CD4-positive, alpha-beta memory T cell (primary cell): ENCODE measurements at places on chromosomes 16 and 17.

DNA sequence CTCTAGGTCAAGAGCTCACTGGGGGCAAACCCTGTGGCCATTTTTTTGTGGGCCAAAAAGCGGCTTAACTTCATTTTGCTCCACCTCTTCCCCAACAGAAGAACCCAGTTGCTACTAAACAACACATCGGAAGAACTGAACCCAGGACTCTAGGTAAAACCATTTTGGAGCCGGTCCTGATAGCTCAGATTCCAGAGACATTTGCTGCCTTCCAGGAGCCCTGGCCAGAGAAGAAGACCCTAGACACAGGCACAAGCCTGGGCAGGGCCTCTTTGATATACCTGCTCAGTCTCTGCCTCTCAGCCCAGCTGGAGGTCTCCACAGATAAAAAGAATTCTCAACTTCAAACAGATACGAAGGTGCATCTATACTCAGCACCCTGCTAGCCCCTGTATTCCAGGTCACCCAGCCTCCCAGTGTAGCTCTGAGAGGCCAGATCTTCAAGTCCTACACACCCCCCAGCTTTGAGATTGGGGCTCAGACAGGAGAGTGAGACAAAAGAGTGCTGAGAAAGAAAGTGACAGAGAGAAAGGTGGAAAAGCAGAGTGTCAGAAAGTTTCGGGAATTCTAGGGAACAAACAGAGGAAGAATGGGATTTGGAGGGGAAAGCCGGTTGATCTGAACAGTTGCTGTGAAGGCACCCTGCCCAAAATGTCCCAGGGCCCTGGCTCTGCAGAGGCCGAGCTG, 6.6 kb upstream of the HOXB9 start:
- DNase-seq = no peak

GRCh38 chr16:7148606-7149005, 184.0 kb upstream of the RBFOX1 start:
- no peak for DNase-seq

DNA sequence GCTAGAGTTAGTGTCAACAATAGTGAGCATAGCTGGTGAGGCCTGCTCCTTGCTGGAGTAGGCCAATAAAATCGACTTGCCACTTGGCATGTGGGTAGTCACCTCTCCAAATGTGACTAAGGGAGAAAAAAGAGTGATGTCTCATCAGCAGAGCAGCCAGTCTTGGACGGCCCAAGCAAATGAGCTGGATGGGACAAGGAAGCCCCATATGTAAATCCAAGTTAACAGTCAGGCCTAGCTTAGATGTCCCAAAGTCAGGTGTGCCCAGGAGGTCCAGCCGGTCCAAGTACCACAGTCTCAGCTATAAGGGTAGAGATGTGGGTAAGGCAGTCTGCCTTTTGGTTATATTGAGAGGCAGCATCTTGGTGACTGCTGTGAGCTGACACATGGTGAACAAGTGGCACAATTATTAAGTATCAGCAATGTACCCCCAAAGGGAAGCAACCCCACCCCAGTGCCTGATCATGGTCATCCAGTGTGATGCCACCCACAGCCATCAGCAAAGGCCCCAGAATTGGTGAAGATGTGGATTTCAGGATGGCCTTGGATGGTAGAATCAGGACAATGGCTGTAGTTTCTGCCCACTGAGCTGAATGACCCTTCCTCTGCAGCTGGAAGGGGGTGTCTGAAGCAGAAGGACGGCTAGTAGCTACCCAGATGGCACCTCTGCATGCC, 83.4 kb downstream of the TNFRSF13B start:
- DNase-seq = no peak

- DNase-seq = peak; percentile 82
These were observed 14.9 kb downstream of the SPATA32 start for GRCh38 chr17:45246861-45247428.

DNA sequence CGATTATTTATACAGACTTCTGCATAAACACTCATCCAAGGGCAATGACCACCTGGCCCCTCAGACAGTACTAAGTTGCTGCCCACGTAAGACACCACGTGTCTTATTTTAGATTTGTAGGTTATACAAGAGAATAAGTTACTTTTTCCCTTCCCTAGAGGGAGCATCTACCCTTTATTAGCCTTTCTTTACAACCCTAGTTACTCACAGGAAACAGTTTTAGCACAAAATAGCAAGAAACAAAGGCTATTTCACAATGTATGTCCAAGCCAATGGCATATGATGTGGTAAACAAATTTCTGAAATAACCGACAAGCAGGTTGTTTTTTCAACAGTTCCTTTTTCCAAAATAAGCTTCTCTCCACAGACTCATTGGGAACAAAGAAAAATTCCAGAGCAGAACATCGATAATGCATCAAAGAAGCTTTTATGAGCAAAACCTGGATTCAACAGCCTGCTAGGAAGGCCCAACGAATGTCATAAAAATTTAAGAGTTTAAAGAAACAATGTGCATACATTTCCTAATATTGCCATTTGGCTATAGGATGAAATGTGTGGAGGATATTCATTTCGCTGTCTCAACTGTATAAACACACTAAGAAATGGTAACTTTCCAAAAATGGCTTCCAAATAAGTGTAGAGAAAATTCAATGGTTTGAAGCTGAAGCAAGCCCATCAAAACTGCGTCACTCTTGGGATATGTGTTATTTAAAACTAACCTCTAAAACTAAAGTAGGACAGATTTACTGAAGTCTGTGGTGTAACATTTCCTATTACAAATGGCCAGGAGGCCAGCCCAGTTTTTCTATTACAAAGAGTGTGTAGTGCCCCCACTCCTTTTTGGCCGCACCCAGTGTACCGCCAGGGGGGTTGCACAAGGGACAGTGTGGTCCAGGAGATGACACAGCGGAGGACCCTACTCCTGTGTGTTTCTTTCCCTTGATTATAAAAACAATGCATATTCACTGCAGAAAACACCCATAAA, 50.4 kb upstream of the ERN1 start:
- no peak for DNase-seq

DNA sequence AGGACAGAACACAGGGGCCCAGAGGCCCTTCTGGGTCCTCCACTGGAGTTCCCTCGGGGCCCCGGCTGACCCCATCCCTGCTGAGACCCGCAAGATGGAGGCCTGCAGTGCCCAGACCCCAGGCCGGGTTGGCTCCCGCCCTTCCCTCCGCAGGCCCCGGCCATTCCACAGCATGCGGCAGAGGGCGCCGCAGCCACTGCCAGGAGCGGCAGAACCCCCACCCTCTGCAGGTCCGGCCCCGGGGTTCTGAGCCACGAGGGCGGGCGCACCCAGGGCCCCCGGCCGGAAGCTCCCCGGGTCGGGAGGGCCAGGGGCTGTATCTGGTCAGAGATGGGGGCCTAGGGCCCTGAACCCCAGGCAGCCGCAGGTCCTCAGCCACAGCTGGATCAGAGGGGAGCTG, 2.4 kb upstream of the PERCC1 start:
- no peak for DNase-seq

DNA sequence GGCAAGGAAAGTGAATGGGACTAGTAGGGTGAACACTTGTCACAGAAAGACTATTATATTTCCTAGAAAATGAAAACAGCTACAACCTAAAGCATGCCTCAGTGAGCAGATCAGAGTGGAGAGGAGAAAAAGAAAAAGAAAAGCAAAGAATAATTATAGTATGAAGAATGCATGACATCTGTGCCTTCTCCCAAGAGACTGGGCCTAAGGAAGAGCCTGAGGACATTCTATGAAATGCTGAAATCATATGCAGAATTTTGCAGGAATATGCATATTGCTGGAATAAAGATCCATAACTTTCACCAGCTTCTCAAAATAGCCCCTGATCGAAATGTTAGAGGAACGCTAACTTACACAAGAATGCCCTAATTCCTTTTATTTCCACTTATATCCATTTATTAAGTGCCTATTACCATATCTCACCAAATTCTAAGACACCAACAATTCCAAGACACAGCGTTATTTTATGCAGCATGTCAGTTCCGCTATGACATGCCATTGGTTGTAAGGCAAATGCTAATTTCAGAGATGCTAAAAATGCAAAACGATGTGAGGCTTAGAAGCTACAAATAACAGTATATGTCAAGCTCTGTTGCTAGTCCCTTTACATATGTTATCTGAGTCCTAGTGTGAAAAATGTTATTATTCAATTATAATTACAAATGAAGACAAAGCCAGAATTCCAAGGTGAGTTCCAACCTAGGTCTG, 171.0 kb downstream of the SLC39A11 start:
- no peak for DNase-seq

- no peak for DNase-seq
These were observed at the start of gene IRX6 for GRCh38 chr16:55323637-55324271. IRX6 (plus strand) TSS chr16:55324203; CDS start chr16:55325092, 889 bp downstream.

- no peak for DNase-seq
These were observed 6.5 kb downstream of the LGALS3BP start for GRCh38 chr17:78973196-78973595.

DNA sequence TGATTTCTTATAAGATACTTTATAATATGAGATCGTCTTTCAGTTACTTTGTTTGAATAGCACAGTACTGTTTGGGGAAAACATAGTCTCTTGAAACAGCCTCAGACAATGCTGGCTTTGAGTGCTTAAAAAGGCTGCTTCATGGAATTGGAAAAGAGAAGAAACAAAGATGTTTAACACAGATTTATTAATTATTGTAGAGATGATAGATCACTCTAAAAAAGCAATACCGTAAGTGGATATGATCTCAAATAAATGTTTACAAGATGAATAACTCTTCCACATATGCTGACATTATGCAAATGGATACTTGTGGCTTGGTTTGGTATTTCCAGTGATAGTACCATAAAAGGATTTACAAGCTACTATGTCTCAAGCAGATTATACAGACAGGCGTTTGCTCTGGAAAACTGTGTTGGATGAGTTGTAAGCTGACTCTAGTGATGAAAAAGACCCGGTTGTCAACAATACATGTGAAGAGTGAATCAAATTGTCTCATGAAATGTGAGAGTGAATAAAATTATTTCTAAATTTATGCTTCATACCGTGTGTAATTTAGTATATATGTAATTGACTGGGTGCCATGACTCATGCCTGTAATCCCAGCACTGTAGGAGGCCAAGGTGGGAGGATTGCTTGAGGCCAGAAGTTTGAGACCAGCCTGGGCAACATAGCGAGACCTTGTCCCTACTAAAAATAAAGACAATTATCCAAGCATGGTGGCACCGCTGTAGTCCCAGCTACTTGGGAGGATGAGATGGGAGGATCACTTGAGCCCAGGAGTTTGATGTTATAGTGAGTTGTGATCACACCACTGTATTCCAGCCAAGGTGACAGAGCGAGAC, 105.4 kb downstream of the FTO start:
- no peak for DNase-seq

DNA sequence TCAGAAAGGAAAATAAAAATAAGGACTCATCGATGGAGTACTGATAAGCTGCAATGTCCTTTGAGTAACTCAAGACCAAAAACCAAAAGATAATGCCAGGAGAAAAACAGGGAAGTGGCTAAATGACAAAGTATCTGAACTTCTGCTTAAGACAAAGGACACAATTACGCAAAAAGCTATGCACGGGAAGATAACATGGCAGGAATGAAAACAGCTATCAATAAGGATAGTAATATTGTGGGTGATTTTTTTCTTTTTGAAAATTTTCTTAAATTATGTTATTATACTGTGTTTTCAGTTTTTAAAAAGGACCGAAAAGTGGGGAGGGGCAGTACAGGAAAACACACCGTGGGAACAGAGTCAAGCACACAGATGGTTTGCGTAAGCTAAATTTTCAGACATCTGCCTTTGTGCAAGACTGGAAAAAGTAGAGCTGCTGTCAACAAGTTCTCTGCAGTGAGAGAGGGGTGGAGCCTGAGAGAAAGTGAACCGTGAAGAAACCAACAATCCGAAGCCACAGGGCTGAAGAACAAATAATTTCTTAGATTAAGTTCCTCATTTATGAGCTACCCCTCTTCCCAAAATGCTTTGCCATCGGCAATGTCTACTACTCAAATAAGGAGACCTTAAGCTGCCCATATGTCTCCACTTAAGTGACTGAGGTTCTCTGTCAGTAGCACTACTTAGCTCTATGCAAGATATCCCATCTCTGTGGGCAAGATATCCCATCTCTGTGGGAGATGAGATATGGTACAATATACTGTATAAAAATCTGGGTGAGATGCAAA, 99.9 kb upstream of the CORO6 start:
- DNase-seq = peak; percentile 73

DNA sequence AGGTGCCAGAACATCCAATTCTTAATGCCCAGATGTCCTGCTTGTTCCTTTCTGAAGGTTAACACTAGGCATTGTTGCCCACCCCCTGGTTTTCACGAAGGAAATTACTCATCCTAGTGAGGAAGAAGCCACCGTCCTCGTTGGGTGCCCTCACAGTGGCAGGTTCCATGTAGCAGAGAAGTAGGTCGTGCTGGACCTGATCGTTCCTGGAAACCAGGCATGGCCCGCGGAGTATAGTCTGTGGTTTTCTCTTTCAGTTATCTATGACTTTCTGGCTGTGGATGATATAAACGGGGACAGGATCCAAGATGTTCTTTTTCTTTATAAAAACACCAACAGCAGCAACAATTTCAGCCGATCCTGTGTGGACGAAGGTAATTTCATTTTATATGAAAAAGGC, 16.5 kb downstream of the RGS11 start:
- DNase-seq = no peak

DNA sequence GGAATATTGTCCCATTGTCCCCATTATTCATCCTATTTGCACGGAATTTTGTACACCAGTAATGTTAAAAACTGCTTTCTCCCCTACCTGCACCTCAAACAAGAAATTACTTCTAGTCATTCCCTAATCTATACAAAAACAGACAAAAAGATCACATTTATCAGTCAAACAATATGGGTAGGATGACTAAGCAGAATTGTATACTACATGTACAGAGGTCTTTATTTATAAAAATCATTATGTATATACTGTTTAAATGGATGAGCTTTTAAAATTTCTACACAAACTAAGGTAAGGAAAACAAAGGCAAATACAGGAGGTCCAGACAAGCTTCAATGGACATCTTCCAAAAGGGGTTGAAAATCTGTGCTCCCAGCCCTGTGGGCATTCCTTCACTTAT, 137.7 kb downstream of the CEP112 start:
- no peak for DNase-seq

DNA sequence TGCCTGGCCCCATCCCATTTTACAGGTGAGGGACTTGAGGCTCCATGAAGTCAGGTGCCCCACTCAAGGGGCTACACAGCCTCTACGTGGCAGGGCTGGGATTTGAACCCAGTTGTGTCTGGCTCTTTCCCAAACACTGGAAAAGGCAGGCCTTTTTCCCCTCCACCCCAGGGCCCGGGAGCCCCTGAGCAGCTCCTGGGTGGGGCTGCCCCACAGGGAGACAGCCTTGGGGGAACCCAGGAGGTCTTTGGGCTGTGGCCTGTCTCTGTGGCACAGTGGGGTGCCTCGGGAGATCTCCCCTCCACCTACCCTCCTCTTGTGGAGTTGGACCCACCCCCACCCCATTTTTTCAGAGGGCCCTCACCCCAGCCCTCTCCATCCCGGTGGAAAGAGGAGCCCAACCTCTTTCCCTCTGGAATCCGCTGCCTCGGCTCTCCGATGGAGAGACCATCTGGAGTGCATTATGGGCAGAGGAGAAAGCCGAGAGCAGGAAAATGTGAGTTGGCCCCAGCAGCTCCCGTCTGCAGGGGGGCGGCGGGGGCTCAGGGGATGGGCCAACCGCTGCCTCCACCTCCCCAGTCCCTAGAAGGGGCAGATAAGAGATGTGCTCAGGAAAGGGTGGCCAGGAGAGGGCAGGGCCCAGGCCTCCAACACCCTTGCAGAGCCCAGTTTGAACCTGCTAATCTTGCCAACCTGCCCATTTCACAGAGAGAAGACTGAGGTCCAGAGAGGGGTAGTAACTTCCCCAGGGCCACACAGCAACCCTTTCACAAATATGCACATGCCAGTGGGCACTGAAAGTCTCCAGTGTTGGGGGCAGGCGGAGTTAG, 15.4 kb upstream of the TMEM92 start:
- DNase-seq = no peak

GRCh38 chr17:49197346-49197998, 12.9 kb downstream of the GNGT2 start:
- DNase-seq = no peak
